Activated CD8-positive, alpha-beta memory T cell treated with anti-CD3 and anti-CD28 coated beads for 1 hour (primary cell): ENCODE measurements at places on chromosomes 3 and 15.

- no peak for DNase-seq
These were observed 93.7 kb downstream of the FBLN2 start for GRCh38 chr3:13642597-13642996.

DNA sequence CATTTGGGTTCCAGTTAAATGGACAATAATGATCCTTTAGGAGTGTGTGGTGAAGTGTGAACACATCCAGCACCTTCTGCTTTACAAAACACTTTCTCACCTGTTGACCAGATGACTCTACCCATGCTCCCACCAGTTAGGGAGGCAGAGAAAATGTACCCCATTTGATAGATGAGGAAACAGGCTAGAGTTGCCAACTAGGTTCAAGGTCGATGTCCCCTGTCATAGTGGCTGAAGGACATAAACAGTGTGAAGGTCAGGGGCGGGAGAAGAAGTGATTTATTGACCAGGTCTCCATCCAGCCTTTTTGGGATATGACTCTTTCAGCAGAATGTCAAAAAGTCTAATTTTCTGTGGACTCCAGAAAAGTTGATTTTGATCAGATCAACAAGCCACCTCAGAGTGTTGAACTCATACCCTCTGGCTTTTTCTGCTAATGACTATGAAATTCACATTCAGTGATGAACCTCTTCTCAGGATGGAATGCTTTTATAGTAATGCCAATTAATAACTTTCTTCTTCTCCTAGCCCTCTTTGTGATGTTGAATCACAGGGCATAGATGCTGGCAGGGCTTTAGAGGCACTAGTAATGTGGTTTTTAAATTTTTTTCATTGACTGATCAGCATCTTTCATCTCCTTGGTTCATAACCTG, 57.5 kb downstream of the CPN2 start:
- DNase-seq: no peak

DNA sequence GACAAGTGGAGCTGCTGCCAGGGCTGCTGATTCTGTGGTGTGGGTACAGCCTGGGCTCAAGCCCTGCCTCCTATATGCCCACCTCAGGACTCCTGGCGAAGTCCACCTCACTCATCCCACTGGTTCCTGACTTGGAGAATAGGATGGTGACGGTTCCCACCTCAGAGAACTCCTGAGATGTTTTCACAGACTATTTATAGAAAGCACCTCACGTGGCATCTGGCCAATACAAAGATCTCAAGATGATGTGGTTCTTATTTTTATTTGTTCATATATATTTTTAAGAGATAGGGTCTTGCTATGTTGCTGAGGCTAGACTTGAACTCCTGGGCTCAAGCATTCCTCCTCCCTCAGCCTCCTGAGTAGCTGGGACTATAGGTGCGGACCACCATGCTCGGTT, 236.9 kb upstream of the BHLHE40 start:
- DNase-seq: no peak

GRCh38 chr3:66442254-66443117, 58.3 kb downstream of the LRIG1 start:
- DNase-seq: no peak

- no peak for DNase-seq
These were observed 19.8 kb downstream of the WDR72 start for GRCh38 chr15:53739651-53740050.

DNA sequence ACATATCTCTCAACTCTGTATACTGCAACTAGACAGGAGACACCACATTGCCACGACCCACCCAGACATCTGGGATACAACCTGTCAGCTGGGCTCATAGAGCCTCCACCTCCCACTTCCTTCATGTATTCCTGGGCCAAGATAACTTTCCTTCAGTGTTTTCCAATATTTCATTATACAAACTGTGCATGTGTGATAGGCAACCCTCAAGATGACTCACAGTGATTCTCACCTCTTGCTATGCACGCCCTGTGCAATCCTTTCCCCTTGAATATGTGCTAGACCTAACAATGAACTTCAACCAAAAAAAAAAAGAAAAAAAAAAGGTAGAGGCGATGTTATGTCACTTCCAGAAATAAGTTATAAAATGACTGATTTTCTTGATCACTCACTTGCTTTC, 138.0 kb upstream of the ALCAM start:
- DNase-seq: no peak

DNA sequence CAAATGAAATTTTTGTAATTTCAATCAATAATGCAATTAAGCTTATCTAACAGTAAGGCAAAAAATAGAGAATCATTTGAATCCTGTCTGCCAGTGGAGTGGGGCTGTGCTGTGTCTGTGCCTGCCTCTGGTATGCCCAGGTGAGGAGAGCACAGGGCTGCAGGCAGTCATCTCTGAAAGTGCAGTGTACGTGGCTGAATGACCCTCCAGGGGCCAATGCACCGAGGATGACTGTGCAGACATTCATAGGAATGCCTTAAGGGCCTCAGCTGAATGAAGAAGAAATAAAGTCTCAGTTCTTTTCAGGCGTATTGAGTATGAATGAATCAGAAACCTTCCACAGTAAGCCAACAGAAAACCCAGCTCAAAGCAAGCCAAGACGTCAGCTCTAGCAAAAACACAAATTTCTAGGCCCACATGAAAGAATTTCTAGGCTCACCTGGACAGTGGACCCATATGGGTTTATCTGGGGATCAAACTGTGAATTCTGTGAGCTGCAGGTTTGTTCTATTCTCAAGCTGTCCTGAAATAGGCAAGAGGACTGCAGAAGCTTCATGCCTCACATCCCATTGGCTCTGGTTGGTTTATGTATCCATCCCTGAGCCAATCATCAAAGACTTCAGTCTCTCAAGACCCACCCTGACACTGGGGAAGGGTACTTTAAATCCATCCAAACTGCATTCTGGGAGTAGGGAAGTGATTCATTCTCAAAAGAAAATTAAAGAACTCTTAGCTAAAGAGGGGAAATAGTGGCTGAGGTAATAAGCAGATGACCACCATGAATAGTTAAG, 123.4 kb downstream of the SSR3 start:
- no peak for DNase-seq

DNA sequence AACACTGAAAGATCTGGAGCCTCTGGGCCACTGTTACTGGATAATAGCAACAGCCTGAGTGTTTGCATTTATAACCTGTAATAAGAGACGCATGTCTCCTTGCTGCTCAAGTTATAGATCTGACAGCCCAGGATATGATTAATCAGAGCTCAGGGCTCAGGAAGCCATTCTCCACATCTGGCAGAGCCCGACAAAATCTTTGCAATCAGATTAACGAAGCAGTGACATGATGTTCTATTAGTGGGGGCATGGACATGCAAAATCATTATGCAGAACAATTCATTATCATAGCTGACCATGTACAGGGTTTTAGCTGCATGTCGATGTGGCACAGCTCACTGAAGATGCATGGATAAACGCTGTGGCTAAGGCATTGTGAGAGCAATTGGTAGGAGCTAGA, 730.3 kb downstream of the ZNF385D start:
- DNase-seq: no peak

GRCh38 chr3:112500621-112501020, 1.3 kb upstream of the BTLA start:
- DNase-seq: no peak

DNA sequence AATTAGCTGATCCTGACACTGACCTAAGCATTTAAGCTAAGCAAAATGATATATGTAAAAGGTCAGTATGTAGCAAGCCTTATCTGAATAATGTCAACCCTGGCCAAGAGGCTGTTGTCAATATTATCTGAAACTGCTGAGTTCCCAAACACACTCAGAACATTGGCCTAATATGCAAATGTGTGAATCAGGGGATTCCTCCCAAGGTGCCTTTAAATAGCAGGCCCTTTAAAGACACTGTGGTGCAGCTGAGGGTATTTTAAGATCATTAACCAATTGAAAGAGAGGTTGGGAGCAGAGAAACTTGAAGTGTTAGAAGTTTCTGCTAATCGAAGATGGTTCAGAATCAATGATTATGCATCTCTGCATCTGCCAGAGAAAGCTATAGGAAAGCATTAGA, 207.0 kb downstream of the NTRK3 start:
- DNase-seq: no peak

DNA sequence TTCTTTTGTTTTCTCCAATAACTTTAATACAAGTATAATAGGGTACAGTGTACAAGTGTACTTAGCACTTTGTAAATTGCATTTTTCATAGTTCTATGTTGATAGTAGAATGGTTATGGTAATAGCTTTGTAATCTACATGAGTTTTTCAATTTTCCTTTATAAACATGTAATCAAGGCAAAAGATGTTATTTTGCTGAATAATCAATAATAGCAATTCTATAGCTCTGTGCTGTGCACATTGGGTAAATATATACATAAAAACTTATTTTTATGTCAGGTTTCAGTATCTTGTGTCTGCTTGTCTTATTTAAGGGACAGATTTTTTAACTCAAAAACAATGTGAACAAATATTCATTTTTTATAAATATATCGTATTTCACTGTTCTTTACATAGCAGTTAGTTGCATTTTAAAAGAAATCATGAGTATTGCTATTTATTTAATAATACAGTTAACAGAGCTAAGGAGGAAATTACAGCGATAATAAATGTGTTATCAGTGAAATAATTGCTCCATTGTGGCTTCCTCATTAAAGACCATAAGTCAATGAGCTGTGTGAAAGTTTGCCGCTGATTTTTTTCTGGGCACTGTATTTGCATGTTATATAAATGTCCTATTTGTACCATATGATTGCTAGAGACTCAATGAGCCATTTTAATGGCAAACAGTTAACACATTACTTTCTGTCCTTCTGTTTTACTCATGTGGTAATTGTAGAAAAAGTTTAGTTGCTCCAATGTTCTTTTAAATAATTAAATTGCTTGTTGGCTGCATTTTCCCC, 214.6 kb upstream of the STAC start:
- no peak for DNase-seq

DNA sequence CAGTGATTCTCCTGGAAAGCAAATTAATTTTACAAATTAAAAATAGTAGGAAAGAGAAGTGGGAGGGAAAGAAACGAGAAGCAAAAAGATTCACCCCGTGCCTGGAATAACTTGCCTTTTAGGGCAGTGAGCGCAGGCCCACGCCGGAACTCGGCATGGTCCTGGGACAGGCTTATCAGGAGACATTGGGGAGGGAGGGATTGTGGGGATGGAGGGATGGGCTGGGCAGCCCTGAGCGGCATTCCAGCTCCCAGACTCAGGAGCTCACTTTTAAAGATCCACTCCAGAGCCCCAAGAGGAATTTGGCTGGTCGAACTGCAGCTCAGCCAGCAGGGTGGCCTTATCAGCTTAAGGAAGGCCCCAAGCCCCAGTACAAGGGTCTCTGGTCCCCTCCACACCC, 117.9 kb downstream of the ADCY5 start:
- DNase-seq: no peak

DNA sequence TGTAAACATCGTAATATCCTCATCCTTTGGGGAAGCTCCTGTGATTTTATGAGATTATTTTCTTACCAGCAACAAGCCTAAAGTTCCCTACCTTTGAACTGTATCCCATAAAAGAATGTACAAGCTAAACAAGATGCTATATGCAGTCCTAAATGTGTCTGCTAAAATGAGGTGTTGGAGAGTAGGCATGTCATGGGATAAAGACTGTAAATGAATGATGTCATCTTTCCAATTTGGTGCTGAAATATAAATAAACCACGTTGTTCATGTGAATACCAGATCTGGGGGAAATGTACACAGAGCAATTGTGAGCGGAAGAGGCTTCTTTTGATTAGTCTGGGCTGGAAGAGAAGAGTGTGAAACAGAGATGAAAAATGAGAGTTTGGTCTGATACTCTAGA, 214.9 kb upstream of the WNT5A start:
- DNase-seq: no peak

GRCh38 chr3:74561881-74562280, 52.6 kb downstream of the CNTN3 start:
- DNase-seq: no peak

DNA sequence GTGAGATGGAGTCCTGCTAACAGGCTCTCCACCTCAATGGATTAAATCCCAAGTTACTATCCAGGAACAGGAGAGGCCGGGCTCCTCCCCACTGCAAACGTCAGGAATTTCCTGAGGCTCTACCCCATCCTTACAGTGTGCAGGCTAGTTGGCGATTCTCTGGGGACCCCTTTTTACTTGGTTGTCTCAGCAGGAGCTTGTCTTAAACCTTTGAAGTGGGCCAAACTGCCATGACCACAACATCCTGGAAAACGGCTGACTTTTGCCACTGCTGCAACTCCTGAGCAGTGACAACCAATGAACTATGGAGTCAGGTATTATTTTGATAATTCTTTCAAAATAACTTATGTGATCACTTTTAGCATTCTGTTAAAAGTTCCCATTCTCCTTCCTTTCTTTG, 440.9 kb upstream of the CCDC54 start:
- DNase-seq: no peak

- no peak for DNase-seq
These were observed 3.4 kb downstream of the KIF23 start for GRCh38 chr15:69417581-69417980.
